8988T (cell line): ENCODE measurements at places on chromosomes 4 and X.

DNA sequence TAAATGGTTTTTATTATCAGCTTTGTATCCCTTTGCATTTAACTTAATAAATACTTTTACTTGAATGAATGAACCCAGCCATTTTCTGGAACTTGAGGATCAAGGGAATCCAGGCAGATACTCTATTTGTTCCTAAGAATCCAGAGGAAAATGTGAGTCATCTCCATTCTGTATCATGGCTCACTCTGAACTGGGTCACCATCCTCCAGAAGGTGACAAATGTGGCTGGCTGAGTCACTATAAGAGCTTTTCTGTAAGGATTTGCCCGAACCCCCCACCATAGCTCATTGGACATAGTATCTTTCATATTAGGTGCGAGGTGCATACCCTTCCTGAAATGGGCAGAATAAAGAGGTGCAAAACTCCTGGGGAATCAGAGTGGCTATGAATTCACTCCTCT, 25.8 kb downstream of the RTL9 start:
- no peak for DNase-seq

- DNase-seq = no peak
Measured at GRCh38 chr4:109730619-109731545, 1.0 kb upstream of the PLA2G12A start.

GRCh38 chr4:56743550-56743949, 62.5 kb upstream of the HOPX start:
- no peak for DNase-seq

DNA sequence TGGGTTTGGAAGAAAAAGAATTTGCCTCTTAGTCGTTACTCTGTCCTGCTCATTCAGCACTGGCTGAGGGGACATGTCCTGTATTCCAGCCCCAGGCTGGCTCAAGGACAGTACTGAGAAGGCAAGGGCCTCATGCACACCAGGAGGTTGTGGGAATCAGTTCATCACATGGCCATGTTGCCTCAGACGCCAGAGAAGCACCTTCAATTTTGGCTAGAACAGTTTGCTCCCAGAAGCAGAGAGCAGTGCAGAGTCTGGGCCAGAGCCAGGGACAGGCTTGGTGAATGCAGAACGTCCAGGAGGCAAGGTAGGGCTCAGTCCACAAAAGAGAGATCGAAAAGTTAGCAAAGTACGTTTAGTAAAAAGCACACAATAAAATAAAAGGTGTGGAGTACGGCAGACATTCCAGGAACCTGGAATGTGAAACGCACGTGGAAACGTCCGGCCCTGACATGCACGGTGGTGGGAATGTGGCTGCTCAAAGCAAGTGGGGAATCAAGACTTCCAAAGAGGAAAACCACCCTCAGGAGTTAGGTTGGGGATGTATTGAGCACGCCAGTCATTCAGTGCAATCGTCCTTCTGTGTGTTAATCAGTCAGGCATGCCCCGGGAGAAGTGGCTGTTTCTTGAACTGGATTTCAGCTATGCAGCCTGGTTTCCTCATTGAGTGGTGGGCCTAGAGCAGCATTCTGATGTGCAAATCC, 1.2 kb upstream of the SLC2A9 start:
- no peak for DNase-seq

DNA sequence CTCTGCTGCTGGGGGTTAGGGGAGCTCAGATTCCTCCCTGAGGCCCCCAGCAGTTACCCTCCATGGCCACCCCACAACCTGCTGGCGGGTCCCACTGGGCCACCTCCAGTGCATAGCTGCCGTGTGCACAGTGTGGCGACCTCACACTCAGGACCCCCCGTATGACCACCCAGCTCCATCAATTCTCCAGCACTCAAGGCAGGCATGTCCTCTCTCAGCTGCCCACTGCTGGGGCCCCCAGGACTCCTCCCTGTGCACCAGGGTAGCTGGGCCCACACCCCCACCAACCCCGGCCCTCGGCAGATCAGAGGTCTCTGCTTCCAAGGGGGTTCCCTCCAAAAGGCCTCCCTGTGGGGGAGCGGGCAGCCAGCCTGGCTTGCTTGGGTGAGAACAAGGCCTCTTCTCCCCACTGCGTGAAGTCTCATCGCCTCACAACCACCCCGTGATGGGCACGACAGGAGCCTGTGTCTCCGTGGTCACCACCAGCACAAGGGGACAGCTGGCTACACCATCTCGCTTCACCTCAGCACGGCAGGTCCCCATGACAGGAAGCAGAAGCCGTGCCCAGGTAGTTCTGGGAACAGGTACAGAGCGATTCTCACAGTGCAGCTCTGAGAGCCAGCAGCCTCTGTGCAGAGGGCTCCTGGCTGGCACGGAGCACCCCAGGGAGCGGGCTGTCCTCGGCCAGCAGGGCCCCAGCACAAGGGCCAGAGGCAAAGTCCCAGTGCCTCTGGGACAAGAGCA, 4.6 kb upstream of the HAUS3 start:
- peak; percentile 16 for DNase-seq

- no peak for DNase-seq
Measured at GRCh38 chrX:100315566-100315965, 94.5 kb downstream of the PCDH19 start.
